ENCODE measurements at places on chromosomes 6 and 20.
A peak's percentile ranks its signal among the peaks of the same experiment; 100 is the strongest.

- no peaks in the 10 kb centered on the region for H3K4me1 ChIP-seq
- no peaks in the 10 kb centered on the region for H3K36me3 ChIP-seq
- no peak overlapping the region for H3K4me3 ChIP-seq
- DNase-seq: no peak
- H3K27me3 ChIP-seq: no peaks in the 10 kb centered on the region
Measured at GRCh38 chr6:169026175-169026574, 227.5 kb downstream of the THBS2 start.

GRCh38 chr20:45016089-45016671, 49.9 kb downstream of the STK4 start:
- H3K4me3 ChIP-seq: no peak overlapping the region
- peaks cover 3% of the 10 kb centered on the region for H3K4me1 ChIP-seq
- H3K27ac ChIP-seq: no peak overlapping the region
- no peak for DNase-seq
- H3K36me3 ChIP-seq: no peaks in the 10 kb centered on the region

GRCh38 chr20:60142587-60142986, 184.4 kb downstream of the CDH26 start:
- no peaks in the 10 kb centered on the region for H3K4me1 ChIP-seq
- no peaks in the 10 kb centered on the region for H3K27me3 ChIP-seq
- no peak overlapping the region for H3K4me3 ChIP-seq
- H3K27ac ChIP-seq: no peak overlapping the region
- H3K36me3 ChIP-seq: no peaks in the 10 kb centered on the region

- H3K4me1 ChIP-seq: no peaks in the 10 kb centered on the region
- no peak overlapping the region for H3K4me3 ChIP-seq
- H3K27ac ChIP-seq: no peak overlapping the region
- no peak for DNase-seq
- H3K36me3 ChIP-seq: no peaks in the 10 kb centered on the region
- H3K27me3 ChIP-seq: no peaks in the 10 kb centered on the region
Measured at GRCh38 chr6:13203145-13203544, 125.2 kb downstream of the TBC1D7 start.

- no peaks in the 10 kb centered on the region for H3K36me3 ChIP-seq
- no peak overlapping the region for H3K4me3 ChIP-seq
- H3K4me1 ChIP-seq: no peaks in the 10 kb centered on the region
- H3K27me3 ChIP-seq: no peaks in the 10 kb centered on the region
- no peak overlapping the region for H3K27ac ChIP-seq
- no peak for DNase-seq
Measured at GRCh38 chr6:14596410-14596809, 478.8 kb downstream of the CD83 start.

DNA sequence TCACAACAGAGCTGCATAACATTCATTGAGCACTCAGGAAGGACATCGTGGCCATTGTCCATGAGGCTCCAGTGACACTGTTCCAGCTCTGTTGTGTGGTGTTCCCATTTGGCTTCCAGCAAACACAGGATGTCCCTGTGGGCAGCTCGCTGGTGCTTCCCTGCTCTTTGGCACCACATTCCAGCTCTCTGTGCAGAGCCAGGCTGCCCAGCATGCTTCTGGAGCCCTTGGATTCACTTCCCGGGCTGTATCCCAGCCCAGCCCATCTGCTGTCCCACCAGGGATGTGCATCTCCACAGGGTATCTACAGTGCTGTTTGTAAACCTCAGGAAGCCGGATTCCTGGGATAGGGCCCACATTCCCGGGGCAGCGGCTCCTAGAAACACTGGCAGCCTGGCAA, 57.2 kb downstream of the CTCFL start:
- H3K36me3 ChIP-seq: no peaks in the 10 kb centered on the region
- no peak overlapping the region for H3K27ac ChIP-seq
- no peaks in the 10 kb centered on the region for H3K27me3 ChIP-seq
- DNase-seq: no peak

DNA sequence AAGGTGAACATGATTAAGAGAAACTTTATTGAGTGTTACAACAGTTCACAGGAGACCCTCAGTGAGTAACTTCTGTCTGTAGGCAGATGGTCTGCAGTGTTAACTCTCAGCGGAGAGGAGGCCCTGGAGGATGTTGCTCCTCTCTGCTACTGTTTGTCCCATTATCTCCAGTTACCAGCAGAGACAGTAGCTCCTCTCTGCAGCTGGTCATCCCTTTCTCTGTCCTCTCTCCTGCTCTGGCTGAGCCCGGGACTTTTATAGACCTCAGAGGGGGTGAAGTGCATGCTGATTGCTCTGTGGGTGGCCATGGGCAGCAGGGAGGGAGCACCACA, 5.7 kb downstream of the GTSF1L start:
- no peak overlapping the region for H3K27ac ChIP-seq
- H3K36me3 ChIP-seq: no peaks in the 10 kb centered on the region
- no peaks in the 10 kb centered on the region for H3K27me3 ChIP-seq
- no peak overlapping the region for H3K4me3 ChIP-seq
- peaks cover 3% of the 10 kb centered on the region for H3K4me1 ChIP-seq
- DNase-seq: no peak

GRCh38 chr6:90294989-90295853, 1.4 kb downstream of the BACH2 start:
- peak overlapping the region; percentile 60 for H3K4me3 ChIP-seq
- peaks cover 45% of the 10 kb centered on the region for H3K4me1 ChIP-seq
- no peaks in the 10 kb centered on the region for H3K27me3 ChIP-seq
- no peaks in the 10 kb centered on the region for H3K36me3 ChIP-seq

DNA sequence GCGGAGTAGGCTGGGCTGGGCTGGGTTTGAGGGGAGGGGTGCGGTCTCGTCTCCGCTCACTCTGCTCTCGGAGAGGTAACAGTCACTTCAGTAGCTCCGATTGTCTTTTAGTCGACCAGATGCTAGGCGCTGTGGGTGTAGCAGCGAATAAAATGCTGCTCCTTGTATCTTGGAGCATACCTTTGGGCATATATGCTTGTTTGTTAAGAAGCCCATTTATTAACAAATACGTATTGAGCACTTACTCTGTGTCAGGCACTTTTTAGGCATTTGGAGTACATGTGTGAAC, 545 bp downstream of the ACTR5 start:
- no peaks in the 10 kb centered on the region for H3K27me3 ChIP-seq
- H3K4me3 ChIP-seq: peak overlapping the region; percentile 92
- H3K36me3 ChIP-seq: no peaks in the 10 kb centered on the region
- peak overlapping the region; percentile 56 for H3K27ac ChIP-seq
- H3K4me1 ChIP-seq: no peaks in the 10 kb centered on the region

- H3K4me3 ChIP-seq: peak overlapping the region; percentile 86
- H3K27ac ChIP-seq: peak overlapping the region; percentile 96
- no peaks in the 10 kb centered on the region for H3K27me3 ChIP-seq
- no peak for DNase-seq
- H3K36me3 ChIP-seq: no peaks in the 10 kb centered on the region
Measured at GRCh38 chr6:47478233-47479139, 897 bp downstream of the CD2AP start.

- no peaks in the 10 kb centered on the region for H3K27me3 ChIP-seq
- DNase-seq: no peak
- no peaks in the 10 kb centered on the region for H3K36me3 ChIP-seq
- H3K4me1 ChIP-seq: no peaks in the 10 kb centered on the region
- no peak overlapping the region for H3K27ac ChIP-seq
Measured at GRCh38 chr6:134183844-134184243, 131.4 kb upstream of the SLC2A12 start.

DNA sequence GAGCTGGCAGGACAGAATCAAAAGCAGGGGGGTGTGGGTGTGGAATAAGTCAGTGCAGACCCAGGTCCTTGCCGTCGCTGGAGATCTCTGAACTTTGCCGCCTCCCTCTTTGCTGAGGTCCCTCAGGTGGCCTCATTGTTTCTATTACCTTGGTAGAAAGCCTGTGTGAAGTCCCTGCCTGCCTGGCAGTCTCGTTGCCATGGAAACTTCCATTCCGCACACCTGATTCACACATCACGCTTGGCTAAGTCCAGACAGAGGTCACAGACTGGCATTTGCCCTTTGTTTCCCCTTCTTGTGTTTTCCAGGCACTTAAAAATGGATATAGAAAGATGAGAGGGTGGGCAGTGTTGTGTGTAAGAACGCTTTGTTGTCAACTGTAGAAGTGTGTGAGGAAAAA, 260.6 kb downstream of the PRL start:
- no peaks in the 10 kb centered on the region for H3K27me3 ChIP-seq
- H3K36me3 ChIP-seq: no peaks in the 10 kb centered on the region
- no peak overlapping the region for H3K27ac ChIP-seq
- H3K4me1 ChIP-seq: no peaks in the 10 kb centered on the region
- no peak overlapping the region for H3K4me3 ChIP-seq

DNA sequence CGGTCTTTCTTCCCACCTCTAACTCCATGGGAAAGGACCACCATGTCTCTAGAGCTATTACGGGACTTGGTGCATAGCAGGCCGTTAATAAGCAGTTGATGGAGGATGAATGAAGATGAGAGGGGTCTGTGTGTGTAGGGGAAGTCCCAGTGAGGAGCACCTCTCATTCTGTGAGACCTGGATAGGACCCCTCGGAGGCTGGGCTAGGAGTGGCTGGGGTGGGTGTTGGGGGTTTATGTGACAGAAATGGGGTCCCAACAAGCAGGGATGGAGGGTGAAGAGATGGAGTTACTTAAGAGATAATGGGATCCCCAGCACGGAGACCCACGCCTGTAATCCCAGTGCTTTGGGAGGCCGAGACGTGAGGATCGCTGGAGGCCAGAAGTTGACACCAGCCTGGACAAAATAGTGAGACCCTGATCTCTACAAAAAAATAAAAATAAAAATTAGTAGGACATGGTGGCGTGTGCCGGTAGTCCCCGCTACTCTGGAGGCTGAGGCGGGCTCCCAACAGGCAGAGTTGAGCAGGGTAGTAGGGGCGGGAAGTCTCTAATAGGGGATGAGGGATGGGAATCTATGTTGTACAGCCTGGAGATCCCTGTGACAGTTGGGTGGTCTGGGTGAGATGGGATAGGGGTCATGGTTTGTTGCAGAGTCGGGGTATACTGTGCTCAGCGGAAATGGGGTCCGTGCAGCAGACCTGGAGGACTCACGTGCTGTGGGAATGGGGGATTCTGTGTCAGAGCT, 677 bp upstream of the ZNF341 start:
- peak overlapping the region; percentile 94 for H3K27ac ChIP-seq
- peaks cover 20% of the 10 kb centered on the region for H3K4me1 ChIP-seq
- no peak for DNase-seq
- peak overlapping the region; percentile 64 for H3K4me3 ChIP-seq
- no peaks in the 10 kb centered on the region for H3K36me3 ChIP-seq

- H3K4me3 ChIP-seq: peak overlapping the region; percentile 23
- peaks cover 8% of the 10 kb centered on the region for H3K4me1 ChIP-seq
- peak; percentile 41 for DNase-seq
- H3K27me3 ChIP-seq: no peaks in the 10 kb centered on the region
Measured at GRCh38 chr6:17311595-17312311, 30.6 kb downstream of the RBM24 start.

DNA sequence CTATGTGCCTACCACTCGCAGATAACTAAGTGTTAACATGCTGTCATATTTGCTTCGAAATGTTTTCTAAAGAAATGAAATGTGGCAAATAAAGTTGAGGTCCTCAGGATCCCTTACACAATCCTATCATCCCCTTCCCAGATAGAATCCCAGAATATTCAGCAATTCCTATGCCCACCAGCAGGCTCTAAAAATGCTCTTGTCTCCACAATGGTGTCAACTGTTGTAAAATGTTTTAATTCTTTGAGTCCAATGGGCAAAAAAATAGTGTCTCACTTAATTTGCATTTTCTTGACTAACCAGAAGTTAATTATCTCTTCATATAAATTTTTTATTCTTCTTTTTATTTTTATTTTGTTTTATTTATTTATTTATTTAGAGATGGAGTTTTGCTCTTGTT, 103.9 kb upstream of the MAP7 start:
- no peak for DNase-seq
- H3K27me3 ChIP-seq: no peaks in the 10 kb centered on the region
- no peak overlapping the region for H3K4me3 ChIP-seq
- H3K36me3 ChIP-seq: no peaks in the 10 kb centered on the region
- H3K27ac ChIP-seq: no peak overlapping the region
- H3K4me1 ChIP-seq: no peaks in the 10 kb centered on the region

- no peaks in the 10 kb centered on the region for H3K4me1 ChIP-seq
- H3K36me3 ChIP-seq: no peaks in the 10 kb centered on the region
- no peak for DNase-seq
- no peaks in the 10 kb centered on the region for H3K27me3 ChIP-seq
- H3K27ac ChIP-seq: no peak overlapping the region
Measured at GRCh38 chr6:17859846-17860245, 127.6 kb downstream of the KIF13A start.

DNA sequence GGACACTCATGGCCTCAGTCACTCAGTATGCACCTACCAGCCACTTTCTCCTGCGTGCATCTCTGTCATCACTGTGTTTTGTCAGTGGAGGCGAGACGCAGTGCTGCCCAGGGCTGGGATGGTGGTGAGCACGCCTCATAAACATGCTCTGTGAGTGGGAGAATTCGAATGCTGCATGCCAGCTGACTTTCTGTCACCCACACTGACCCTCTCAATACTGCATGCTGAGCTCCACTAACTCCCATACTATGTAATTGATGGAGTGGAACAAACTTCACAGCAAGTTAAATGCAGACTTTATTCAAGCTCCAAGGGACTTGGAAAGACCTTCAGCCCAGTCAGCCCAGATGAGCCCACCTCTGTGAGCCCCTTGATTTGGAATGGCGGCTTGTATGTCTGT, 22.7 kb upstream of the GGTLC1 start:
- DNase-seq: no peak
- H3K36me3 ChIP-seq: no peaks in the 10 kb centered on the region
- no peak overlapping the region for H3K27ac ChIP-seq

- H3K36me3 ChIP-seq: no peaks in the 10 kb centered on the region
- no peak for DNase-seq
- peaks cover 10% of the 10 kb centered on the region for H3K4me1 ChIP-seq
- no peaks in the 10 kb centered on the region for H3K27me3 ChIP-seq
- no peak overlapping the region for H3K4me3 ChIP-seq
Measured at GRCh38 chr20:54205450-54205849, 2.4 kb upstream of the PFDN4 start.

DNA sequence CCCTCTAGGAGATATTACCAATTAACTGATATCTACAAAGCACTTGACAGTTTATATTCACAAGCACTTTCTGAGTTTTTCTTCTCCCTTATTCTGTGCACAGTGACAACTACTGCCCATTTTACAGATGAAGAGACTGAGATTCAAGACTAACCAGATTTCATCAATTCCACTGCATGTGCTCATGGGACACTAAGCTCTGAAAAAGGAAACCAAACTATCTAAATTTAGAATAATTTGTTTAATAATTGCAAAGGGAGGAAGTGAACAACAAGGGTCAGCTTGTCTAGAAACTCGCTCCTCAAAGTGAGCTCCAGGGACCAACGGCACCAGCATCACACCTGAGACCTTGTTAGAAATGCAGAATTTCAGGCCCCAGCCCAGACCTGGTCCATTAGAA, 50.8 kb upstream of the MYLIP start:
- H3K36me3 ChIP-seq: no peaks in the 10 kb centered on the region
- no peak overlapping the region for H3K27ac ChIP-seq
- no peak for DNase-seq
- H3K4me3 ChIP-seq: no peak overlapping the region
- no peaks in the 10 kb centered on the region for H3K4me1 ChIP-seq
